Neural progenitor cell (in vitro differentiated cells): ENCODE measurements at places on chromosomes 2 and 18.

GRCh38 chr2:159895258-159896065 is 97.5 kb upstream of the CD302 start:
- DNase-seq, result no peak

- DNase-seq, result no peak
Observed at GRCh38 chr2:148519013-148519412, 125.5 kb upstream of the EPC2 start.

GRCh38 chr2:221731432-221732145 is 159.5 kb upstream of the EPHA4 start:
- DNase-seq, result peak; percentile 60

- DNase-seq, result no peak
Observed at GRCh38 chr2:179569831-179570233, 291.6 kb downstream of the ZNF385B start.

DNA sequence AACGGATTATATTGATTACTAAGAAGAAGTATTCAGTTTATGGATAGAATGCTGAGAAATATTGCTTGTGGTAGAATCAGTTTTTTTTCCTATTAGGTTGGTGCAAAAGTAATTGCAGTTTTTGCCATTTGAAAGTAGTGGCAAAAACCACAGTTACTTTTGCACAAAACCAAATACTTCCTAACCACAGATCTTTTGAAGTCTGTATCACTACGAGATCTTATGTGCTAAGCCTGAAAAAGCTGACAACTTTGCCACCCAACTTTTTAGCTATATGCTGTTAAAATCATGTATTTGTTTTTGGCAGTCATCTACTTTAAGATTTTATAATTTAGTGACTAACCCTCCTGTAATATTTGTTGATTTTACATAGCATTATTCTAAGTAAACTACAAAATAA is 24.6 kb downstream of the DNAJC10 start:
- no peak for DNase-seq

DNA sequence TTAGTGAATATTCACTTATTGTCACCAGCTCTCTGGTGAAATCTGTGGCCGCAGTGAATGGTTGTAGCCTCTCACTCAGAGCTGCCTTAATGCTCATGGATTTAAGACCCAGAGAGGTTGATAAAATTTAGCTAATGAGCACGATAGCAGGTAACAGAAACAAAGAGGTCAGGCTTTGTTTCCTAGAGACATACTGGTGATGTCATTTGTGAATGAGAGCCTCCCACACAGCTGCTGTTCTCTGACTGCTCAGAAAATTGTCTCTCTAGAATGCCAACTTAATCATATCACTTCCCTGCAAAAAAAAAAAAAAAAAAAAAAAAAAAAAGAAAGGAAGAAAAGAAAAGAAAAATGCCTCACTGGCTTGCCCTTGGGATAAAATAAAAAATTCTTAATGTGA is 411.7 kb upstream of the MYT1L start:
- DNase-seq, result no peak
